Caudate nucleus (tissue), 63 donors: ENCODE measurements at places on chromosomes 1 and 21.

DNA sequence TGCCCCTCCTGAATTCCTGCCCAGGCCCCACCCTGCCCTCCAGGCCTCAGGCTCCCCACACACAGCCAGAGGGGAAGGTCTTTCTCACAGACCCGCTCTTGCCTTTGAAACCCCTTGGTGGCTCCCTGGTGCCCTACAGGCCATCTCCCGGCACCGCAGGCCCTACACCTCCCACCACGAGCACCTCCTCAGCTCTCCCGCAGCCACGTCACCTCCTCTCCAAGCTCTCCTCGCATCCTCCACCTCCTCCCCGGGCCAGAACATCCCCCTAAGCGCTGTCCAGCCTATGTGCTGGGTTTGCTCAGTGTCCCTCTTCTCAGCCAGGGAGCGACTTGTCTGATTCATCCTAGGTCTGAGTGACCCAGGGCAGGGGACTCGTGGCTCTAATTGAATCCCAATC is 66.4 kb downstream of the DMRTB1 start:
- no peak for DNase-seq

DNA sequence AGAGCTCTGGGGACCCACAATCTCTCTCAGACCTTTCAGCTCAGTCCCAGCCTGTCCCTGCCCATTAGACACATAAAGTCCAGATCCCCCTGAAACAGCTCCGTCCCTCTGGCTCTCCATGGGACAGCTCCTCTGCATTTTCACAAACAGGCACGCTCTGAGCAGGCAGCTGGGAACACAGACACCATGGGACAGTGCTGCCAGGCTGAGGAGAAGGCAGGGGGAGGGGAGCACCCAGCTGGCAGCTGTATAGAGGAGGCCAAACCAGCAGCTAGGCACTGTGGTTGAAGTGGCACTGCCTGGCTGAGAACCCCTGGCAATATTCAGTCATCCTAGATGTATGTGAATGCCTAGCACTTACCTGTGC is 2.0 kb downstream of the TMEM63A start:
- DNase-seq = peak; percentile 62

GRCh38 chr1:98660940-98661543 is 479 bp upstream of the SNX7 start:
- no peak for DNase-seq

GRCh38 chr1:237341391-237341790 is 299.4 kb downstream of the RYR2 start:
- no peak for DNase-seq

GRCh38 chr1:157132111-157132510 is 6.1 kb downstream of the ETV3 start:
- DNase-seq = no peak

GRCh38 chr1:233448109-233448689 is 120.7 kb downstream of the MAP3K21 start:
- no peak for DNase-seq

DNA sequence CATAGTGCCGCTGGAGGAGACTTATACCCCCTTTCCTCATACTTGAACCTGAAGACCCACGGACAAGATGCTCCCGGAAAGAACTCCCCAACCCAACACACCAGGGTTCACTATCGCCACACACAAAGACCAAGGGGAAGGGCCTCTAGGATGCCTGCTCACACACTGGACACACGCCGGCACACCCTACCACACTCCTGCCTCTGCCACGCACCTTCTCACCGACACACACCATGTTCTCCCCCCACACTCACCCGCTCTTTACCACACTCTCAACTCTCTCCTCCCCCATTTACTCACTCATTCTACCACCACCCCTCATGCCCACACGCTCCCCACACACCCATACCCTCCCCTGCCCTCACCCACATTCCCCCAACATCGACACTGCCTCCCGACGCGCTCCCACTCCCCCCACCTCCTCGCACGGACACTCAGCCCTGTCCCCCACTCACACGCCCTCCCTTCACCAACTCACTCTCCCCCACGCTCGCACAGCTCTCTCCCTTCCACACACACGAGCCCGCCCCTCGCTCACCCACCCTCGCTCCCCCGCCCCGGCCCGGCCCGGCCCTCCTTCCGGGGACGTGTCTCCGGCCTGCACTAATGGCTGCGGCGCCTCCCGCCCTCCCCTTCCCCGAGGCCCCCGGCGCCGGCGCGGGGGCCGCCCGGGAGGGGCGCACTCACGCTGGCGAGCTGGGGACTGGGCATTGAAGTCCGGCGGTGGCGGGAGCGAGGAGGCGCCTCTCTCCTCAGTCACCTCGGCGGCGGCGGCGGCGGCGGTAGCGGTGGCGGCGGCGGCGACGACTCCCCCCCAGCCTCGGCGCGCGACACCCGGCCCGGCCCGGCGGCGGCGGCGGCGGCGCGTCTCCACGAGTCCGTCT is 626 bp downstream of the PTP4A2 start:
- peak; percentile 85 for DNase-seq

GRCh38 chr1:36327421-36328087 is 4.1 kb upstream of the EVA1B start:
- DNase-seq = no peak

DNA sequence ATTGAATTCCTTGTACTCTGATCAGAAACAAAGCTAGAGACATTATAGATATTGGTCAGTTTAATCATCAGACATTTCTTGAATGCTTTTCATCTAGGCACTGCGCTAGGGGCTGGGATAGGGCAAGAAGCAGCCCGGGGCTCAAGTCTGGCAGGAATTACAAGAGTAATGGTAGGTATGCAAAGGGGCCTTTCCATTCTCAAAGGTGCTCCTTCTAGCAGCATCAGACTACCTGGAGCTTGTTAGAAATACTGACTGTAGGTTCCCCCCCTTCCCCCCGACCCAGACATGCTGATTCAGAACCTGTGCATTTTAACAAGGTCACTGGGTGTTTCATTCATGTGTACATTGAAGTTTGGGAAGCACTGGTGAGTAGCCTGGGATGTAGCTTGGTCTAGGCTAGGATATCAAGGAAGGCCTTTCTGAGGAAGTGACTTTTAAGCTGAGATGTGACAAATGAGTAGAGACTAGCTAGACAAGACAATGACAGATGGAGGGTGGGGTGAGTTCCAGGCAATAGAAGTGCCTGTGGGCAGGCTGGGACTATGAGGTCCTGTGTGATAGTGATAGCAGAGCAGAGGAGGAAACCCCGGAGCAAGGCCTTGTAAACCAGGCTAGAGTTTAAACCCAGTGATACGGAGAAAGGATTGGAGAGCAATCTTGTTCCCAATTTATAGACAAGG is 26.3 kb downstream of the NFASC start:
- DNase-seq = no peak

DNA sequence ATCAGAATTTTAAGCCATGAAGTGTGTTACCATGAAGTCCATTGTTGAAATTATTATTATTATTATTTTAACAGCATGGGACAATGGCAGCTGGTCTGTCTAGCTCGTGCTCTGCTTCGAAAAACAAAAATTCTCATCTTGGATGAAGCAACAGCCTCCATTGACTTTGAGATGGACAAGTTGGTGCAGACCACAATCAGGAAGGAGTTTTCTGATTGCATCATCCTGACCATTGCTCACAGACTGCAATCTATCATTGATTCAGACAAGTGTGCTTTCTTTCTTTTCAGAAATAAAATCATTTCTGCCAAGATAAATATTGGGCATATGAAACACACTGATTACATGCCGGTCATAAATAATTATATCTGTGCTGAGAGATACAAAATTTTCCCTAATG is 21.0 kb downstream of the HSPA13 start:
- DNase-seq = no peak

DNA sequence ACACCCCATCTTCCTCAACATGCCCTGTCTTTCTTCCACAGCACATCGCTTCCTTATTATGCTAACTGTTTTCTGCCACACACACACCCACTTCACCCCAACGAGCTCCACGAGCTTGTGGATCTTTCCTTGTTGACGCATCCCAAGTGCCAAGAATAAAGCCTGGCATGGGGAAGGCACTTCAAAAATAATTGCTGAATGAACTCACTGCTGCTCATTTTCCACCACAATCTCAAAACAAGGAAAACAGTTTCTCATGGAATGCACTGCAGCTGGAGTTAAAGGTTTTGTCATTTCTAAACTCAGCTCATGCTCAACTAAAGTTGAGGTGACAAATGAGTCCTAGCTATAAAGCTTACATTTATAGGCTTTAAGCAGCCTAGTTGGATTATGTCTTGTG is 86.0 kb downstream of the TIAM1 start:
- DNase-seq = no peak
